ENCODE measurements at places on chromosomes 1 and 21. TPM values are rescaled to one million over a fixed set of nuclear protein-coding genes. Genes with fewer than 3 reads are reported as not detected.

Gene NOS1AP
- total RNA-seq, result not detected

Gene ANGPTL3
- total RNA-seq, result not detected

GRCh38 chr1:168421399-168422004, 122.3 kb downstream of the XCL2 start:
- no peak for DNase-seq

GRCh38 chr1:119366424-119366823, 2.2 kb upstream of the HAO2 start:
- DNase-seq, result no peak

DNA sequence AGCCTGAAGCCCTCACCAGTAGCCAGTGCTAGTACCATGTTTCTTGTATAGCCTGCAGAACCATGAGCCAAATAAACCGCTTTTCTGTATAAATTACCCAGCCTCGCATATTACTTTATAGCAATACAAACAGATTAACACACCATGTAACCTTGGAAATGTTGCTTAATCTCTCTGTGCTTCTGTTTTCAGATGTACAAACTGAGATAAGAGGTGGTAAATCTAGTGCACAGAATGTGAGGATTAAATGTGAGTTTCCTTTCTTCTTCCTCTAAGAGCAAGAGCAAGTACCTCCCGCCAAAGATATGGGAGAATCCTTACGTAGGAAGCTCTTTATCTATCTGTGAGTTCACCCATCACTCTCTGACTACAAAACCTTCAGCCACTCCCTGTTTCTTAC, 128.4 kb downstream of the HIVEP3 start:
- DNase-seq, result no peak

DNA sequence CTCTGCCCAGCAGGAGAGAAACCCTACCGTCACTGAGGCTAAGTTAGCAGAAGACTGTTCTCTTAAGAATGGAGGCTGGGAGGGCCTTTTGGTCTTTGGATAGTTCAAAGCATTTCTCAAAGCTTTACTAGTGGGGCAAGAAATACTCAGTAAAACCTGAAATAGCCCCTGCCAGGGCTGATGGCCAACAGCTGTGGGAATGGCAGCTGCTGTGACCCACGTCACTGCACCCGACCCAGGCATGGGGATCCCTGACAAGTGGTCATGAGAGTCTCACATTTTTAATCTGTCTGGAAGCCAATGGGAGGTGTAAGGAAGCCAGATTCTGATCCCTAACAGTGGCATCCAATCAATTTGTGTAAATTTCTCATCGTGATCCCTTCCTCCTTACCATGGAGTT, 44.5 kb upstream of the ENAH start:
- DNase-seq, result no peak

Measured in renal cortical epithelial cell (primary cell).